ENCODE measurements at places on chromosomes 2 and 18.

DNA sequence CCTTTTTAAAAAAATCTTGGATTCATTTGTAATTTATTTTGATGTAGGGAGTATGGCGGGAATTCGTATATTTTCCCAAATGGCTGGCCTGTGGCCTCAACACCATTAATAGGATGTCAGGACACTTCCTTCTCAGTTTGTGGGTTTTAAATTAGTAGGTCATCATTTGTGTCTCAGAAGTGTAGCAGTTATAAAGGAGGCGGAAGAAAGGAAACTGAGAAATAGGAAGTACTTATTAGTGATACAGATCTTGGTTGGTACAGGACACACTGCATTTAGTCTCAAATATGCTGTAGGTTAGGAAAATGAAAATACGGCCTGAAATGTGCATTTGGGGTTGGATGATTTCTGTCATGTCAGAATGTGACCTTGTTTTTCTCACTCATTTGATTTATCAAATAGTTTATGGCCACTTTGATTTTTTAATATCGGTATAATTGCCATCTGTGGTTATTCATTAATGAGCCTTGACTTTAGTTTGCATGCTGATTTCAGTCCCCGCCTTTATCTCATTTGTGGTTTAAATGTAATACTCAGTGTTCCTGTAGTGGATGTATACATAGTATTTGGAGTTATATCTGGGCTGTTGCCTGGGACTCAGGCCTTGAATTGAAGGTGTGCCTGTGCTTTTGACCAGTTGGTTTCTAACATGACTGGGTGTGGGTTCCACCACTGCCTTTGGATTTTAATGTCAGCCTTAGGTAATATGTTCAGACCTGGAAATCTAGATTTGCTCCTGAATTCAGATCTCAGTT lies 31.4 kb downstream of the ZCCHC2 start:
- DNase-seq, result peak; percentile 43

- peak; percentile 34 for DNase-seq
Observed at GRCh38 chr18:46097431-46097800, 680 bp downstream of the ATP5F1A start.

- no peak for DNase-seq
Observed at GRCh38 chr2:211387734-211388133, 831.3 kb downstream of the CPS1 start.

DNA sequence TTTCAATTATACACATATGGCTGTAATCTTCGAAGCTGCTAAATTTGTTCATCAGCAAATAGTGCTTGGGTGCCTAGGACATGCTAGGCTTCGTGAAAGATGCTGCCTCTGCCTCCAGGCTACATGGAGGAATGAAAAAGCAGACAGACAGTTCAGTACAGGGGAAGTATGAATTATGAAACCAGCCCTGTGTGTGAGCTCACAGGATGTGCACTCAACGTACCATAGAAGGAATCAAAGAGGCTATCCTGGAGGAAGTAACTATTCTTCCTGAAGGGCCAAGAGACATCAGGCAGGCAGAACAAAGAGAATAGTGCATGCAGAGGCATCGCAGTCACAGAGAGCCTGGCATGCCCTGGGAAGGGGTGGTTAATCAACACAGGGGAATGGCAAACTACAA lies 61.4 kb downstream of the DYM start:
- peak; percentile 31 for DNase-seq

DNA sequence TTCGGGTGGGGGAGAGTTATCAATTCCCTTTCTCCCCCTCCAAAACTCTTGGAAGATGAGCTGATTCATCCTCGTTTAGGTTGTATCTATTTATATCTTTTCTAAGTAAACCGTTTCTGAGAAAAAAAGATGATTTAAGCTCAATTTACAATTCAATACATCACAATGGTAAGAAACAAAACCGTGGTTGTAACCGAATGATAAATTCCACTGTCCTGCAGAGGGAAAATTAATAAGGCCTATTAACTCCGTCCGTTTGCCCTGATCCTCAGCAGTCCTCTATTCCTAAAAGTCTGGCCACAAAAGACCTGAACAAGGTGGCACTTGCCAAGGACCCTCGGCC lies 286.2 kb downstream of the TCF4 start:
- DNase-seq, result no peak

GRCh38 chr2:191522478-191523120 lies 155.3 kb upstream of the NABP1 start:
- DNase-seq, result no peak

DNA sequence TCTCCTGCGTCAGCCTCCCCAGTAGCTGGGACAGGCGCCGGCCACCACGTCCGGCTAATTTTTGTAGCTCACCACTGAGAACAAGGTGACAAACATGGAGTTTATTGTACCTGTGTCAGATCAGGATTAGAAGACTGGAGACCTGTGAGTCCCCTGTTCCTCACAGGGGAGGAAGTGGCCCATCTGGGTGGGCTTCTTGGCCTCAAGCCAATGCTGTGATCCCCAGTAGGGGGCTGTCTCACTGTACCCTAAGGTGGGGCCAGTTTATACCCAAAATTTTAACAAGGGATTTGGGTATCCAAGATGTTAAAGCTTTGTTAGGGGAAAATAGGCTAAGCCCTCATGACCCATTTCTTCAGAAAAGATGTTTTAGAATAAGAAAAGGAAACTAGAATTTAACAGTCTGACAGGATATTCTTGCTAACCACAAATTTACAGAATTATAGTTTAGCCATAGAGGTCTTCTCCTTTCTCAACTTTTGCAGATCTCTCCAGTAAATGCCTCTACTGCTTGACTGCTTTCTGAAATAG lies 16.3 kb downstream of the PCBP1 start:
- no peak for DNase-seq

DNA sequence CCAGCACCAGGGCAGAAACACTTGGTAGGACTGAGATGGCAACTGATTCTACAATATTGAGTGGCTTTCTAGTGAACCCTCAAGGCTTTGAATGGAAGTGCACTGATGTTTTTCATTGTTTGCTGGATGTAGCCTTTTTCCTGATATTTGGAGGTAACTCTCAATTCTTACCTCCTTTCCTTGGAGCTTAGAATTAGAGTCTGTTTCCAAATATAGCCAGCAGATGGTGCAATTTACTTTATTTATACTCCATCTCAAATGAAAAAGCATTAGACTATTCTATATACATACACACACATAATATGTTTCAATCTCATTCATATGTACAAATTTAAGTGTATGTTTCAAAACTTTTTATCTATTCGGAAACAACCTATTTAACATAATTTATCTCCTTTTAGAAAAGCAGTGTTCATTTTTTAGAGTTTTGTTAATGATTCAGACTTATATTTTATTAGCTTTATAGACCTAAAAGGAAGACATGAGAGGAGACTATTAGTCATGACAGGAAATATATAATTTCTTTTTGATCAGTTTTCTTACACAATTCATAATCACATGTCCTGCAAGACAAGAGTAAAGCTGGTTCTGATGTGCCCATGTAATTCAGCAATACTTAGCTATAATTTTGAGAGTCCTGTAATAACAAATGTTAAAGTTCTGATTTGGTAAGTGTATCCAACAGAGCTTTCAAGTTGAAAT lies 124.8 kb downstream of the NUP35 start:
- DNase-seq, result peak; percentile 60

DNA sequence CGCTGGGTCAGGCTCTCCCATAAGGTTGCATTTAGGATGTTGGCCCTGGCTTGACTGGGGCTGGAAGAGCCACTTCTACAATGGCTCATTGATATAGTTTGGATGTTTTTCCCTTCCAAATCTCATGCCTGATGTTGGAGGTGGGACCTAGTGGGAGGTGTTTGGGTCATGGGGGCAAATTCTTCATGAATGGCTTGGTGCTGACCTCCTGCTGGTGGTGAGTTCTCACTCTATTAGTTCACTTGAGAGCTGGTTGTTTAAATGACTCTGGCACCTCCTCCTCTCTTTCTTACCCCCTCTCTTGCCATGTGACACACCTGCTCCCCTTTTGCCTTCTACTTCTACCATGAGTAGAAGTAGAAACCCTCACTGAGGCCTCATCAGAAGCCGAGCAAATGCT lies 20.5 kb downstream of the ACOXL start:
- DNase-seq, result no peak

GRCh38 chr18:36849288-36850006 lies 20.5 kb downstream of the KIAA1328 start:
- no peak for DNase-seq

GRCh38 chr2:143768991-143769390 lies 639.8 kb downstream of the ARHGAP15 start:
- DNase-seq, result no peak

- DNase-seq, result no peak
Observed at GRCh38 chr2:30184035-30184434, 37.2 kb downstream of the YPEL5 start.

DNA sequence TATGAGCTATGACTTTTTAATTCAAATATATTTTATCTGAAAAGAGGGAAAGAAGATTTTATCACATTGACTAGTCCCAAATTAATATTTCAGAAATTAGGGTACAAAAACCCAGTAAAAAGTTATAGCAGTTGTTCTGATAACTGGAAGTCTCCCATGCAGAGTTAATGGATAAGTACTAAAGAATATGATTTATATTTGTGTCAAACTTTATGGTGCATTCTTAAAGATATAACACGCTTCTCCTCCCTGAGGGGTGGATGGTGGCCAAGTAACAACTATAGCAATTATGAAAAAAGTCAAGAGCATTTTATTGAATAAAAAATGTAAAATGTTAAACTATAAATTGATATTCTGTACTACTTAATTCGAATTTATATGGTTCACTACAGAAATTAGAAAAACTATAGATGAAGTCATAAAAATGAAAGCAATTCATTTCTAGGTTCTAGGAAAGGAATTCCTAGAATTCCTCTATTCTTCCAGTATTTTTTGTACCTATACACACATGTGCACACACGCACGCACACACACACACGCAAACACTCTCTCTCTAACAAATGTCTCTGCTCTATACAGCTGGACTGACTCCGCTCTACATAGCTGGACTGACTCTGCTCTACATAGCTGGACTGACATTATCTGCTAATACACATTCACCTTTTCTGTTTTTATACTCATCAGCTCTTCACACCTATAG lies 111.3 kb downstream of the PRELID3A start:
- DNase-seq, result no peak

GRCh38 chr2:162574615-162575452 lies 230.9 kb downstream of the GCA start:
- DNase-seq, result no peak

GRCh38 chr2:122074201-122074600 lies 318.8 kb downstream of the TSN start:
- no peak for DNase-seq

- DNase-seq, result peak; percentile 14
Observed at GRCh38 chr2:158761621-158762020, 33.5 kb upstream of the DAPL1 start.

- no peak for DNase-seq
Observed at GRCh38 chr2:10760794-10761504, 39.5 kb downstream of the ATP6V1C2 start.

DNA sequence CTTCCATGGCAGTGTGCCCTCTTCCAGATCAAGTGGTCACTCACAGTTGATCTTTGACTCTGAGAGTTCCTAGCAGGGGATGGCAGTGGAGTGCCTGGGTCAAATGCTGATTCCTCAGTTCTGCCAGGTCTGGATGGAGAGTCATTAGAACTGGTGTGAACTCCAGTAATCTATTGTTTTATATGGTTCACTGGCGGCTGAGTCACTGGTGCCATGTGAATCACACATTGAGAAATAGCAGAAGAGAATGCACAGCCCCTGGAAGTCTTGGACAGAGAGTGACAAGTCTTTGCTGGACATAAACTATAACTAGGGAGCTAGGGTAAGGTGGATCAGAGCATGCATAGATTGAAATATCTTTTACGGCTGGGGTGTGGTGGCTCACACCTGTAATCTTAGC lies 86.9 kb downstream of the EIF2AK3 start:
- no peak for DNase-seq

DNA sequence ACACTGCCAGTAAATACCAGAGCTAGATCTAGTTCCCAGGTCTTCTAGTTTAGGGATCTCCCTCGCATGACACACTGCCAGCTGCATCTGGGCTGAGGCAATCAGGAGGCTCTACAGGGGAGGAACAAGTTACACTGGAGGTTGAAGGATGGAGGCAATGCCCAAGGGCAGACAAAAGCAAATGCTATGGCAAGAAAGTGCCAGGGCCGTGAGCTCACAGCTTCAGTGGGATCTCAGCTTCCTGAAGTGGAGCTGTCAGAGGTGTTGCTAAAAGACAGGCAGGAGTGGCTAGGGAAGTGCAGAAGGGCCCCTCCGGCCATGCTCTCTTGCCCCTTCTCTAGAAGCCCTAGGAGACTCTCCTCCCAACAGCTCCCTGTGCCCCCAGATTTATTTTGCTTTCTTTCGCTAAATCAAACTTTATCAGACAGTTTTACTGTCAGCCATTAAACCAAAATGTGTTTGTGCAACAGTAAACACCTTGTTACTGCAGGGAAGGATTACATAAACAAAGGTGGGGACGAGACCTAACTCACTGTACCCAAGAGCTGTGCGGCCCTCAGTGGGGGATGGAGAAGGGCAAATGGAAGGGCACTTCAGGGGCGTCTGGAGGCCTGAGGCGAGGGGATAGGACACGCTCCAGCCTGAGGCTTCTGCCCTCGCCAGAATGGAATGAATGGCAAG lies 39.4 kb upstream of the PKDCC start:
- DNase-seq, result no peak

DNA sequence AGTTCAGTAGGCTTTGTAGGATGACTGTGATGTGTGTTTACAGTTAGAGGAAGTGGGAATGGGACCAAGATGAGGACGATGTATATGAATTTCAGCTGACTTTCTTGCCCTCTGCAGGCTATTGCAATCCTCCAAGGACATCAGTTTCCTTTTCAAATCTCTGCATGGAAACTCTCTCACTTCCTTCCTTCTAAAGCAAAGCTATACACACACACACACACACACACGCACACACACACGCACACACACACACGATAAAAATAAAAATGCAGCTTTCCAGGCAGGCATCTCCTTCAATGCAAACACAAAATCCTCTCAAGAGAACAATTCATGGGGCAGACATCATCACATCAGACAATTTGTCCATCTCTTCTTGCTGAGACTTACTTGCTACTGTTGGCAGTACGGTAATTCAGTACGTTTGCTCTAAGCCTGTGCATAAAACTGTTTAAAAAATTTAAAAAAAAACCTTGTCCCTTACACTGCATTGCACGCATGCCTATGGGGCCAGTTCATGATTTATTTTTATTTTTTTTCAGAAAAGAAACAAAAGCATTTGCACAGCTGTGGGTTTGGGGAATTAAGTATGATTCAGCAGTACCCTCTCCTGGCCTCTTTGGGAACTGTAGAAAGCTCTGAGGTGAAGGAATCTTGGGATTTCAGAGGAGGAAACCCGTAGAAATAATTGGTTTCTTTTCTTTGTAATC lies 27.1 kb upstream of the ICOS start:
- peak; percentile 38 for DNase-seq

- no peak for DNase-seq
Observed at GRCh38 chr18:5214583-5215351, 17.7 kb upstream of the AKAIN1 start.
